ENCODE measurements at places on chromosomes 11 and 22. TPM values are rescaled to one million over a fixed set of nuclear protein-coding genes. Genes with fewer than 3 reads are reported as not detected.

DNA sequence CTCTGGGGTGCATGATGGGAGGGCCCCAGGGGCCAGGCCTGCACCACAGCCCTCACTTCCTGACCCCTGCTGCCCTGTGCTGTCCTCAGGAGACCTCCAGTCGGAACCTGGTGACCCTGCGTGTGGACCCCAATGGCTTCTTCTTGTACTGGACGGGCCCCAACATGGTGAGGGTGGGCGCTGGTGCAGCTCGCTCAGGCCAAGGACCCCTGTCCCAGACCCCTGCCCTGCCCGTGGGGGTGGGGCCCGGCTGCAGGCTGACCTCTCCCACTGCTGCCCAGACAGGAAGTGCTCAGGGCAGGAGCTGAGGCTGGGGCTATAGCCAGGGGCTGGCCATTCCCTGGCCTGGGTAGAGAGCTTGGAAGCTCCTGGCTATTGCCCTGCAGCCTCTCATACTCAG is 3.0 kb downstream of the PLCB3 start:
- H3K27ac ChIP-seq, result peak overlapping the region; percentile 53
- no peak for DNase-seq
- H3K27me3 ChIP-seq, result no peaks in the 10 kb centered on the region
- H3K4me1 ChIP-seq, result peaks cover 15% of the 10 kb centered on the region

SHANK2 gene
- total RNA-seq, result 49.4 TPM

GRCh38 chr11:113796663-113797259 is 17.2 kb downstream of the CLDN25 start:
- peaks cover 3% of the 10 kb centered on the region for H3K27me3 ChIP-seq
- H3K36me3 ChIP-seq, result peaks cover 32% of the 10 kb centered on the region
- DNase-seq, result no peak
- no peak overlapping the region for H3K4me3 ChIP-seq
- no peaks in the 10 kb centered on the region for H3K4me1 ChIP-seq
- H3K27ac ChIP-seq, result no peak overlapping the region

GRCh38 chr11:61775606-61776554 is 16.5 kb downstream of the TMEM258 start:
- DNase-seq, result no peak
- no peaks in the 10 kb centered on the region for H3K27me3 ChIP-seq
- no peak overlapping the region for H3K4me3 ChIP-seq
- H3K27ac ChIP-seq, result peak overlapping the region; percentile 36
- peaks cover 25% of the 10 kb centered on the region for H3K4me1 ChIP-seq

DNA sequence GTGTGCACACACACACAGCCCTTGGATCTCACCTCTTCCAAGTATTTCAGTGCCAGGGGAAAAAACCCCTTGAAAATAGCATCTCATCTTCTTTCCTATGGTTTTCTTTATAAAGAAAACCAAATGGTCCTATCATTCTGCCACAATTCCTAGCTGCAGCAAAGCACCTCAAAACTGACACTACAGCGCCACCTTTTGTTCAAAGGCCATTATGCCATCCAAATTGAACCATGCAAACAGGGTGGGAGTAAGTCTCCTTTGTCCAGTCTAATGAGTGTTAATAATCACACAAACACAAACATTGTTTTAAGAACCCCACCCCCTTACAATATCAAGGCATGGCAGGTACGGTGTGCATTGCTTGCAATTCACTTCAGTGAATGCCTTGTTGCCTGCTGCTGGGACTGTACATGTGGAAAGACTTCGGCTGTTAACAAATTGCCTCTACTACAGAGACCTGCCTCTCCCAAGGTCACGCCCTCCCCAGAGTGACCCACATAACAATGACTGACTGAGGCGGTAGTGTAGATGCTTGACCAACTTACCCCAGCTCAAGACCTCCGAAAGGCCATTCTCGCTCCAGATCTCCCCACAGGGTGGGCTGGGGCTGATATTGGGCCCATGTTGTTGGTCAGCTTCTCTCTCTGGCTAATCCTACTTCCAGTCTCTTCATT is 31.7 kb downstream of the FAM181B start:
- no peaks in the 10 kb centered on the region for H3K36me3 ChIP-seq
- no peaks in the 10 kb centered on the region for H3K27me3 ChIP-seq
- no peak for DNase-seq
- no peaks in the 10 kb centered on the region for H3K4me1 ChIP-seq
- no peak overlapping the region for H3K27ac ChIP-seq
- H3K4me3 ChIP-seq, result no peak overlapping the region

DNA sequence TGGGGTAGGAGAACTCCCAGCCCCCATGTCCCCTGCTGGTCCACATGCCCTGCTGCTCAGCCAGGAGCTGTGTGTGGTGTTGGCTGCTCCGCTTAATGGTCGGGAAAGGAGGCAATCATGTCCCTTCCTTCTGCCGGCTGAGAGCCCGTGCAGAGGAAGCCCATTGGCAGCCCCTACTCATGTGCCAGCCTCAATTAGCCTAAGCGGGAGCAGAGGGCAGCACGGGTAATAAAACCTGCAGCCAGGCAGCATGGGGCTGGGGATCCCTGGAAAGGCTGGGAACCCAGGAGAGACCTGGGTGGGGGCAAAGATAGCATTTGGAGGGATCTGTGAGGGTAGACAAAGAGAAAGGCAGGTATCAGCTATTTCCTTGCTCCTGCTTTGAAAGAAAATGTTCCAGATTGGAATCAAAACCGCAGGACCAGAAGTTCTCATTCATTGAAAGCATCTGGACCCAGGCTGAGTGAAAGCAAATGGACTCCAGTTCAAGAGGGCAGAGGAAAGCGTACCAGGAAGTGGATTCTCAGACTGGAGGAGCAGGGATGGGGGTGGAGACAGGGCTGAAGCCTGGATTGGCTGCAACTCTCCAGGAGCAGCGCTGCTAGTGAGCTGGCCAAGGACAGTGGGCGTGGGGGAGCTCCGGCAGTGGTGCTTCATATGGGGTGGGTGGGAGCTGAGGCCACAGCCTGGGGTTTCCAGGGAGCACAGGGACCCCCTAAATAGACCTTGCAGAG is 103.4 kb upstream of the NECTIN1 start:
- DNase-seq, result no peak
- H3K27me3 ChIP-seq, result peaks cover 11% of the 10 kb centered on the region
- H3K27ac ChIP-seq, result peak overlapping the region; percentile 52
- H3K4me1 ChIP-seq, result peaks cover 8% of the 10 kb centered on the region

Data from type B pancreatic cell (in vitro differentiated cells).